ENCODE measurements at places on chromosomes 3 and 15.

- H3K27me3 ChIP-seq = no peaks in the 10 kb centered on the region
- H3K4me1 ChIP-seq = peaks cover 20% of the 10 kb centered on the region
- no peak for DNase-seq
- H3K27ac ChIP-seq = no peak overlapping the region
- peaks cover 33% of the 10 kb centered on the region for H3K36me3 ChIP-seq
- H3K4me3 ChIP-seq = no peak overlapping the region
Measured at GRCh38 chr3:45635475-45636256, 41.1 kb downstream of the LIMD1 start.

DNA sequence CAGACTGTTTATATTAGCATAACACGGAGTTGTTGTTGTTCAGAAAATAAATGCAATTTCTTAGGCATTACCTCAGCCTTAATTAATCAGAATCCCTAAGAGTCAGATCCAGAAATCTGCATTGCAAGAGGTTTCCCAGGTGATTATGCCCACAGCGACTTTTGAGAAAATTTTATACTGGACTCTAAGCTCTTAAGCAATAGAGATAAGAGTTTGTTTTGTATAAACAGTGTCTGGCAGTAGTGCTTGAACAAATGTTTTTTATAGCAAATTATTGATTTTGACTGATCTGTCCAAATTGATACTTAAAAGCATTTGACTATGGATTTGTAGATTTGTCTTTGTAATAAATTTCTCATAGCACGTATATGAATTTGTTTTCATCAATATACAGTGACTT, 92.8 kb downstream of the ZBBX start:
- no peaks in the 10 kb centered on the region for H3K27me3 ChIP-seq
- no peaks in the 10 kb centered on the region for H3K36me3 ChIP-seq
- no peaks in the 10 kb centered on the region for H3K4me1 ChIP-seq
- H3K27ac ChIP-seq = no peak overlapping the region

GRCh38 chr15:70526974-70527325, 236.4 kb downstream of the UACA start:
- no peak for DNase-seq
- H3K4me3 ChIP-seq = no peak overlapping the region
- no peaks in the 10 kb centered on the region for H3K36me3 ChIP-seq
- peaks cover 7% of the 10 kb centered on the region for H3K27me3 ChIP-seq
- H3K4me1 ChIP-seq = peaks cover 12% of the 10 kb centered on the region

- H3K27ac ChIP-seq = no peak overlapping the region
- no peaks in the 10 kb centered on the region for H3K27me3 ChIP-seq
- H3K4me1 ChIP-seq = no peaks in the 10 kb centered on the region
- no peak for DNase-seq
- H3K36me3 ChIP-seq = no peaks in the 10 kb centered on the region
Measured at GRCh38 chr3:194522579-194523046, 35.8 kb upstream of the ATP13A3 start.

Measured in muscle of leg (tissue), 16 donors.